ENCODE measurements at places on chromosomes 4 and X.

DNA sequence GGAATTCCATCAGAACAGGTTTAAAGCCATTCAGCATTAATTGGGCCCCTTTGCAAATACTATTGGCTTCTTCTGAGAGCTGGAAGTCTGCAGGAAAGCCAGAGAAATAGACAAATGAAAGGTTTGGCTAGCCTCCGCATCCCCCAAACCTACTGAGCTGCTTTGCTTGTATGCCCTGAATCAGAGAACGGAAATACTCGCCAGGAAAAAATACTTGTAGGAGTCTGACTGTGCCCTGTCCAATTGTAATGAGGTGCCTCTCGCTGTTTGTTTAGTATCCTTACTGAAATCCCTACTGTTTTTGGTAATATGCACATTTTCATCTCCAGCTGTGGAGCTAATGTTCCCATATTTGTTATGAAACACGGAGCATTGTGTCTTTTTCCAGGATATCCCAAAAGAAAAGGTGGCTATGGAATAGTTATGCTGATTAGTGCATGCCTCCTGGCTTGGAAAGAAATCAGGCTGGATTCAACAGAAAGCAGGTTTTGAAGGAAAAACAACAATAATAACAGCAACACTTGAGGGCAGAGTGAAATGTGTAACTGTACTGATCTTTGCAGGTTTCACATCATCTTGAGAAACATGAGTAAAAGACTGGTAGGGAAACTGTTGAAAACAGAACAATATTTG, 50.7 kb upstream of the NLGN4X start:
- no peak for ATAC-seq

DNA sequence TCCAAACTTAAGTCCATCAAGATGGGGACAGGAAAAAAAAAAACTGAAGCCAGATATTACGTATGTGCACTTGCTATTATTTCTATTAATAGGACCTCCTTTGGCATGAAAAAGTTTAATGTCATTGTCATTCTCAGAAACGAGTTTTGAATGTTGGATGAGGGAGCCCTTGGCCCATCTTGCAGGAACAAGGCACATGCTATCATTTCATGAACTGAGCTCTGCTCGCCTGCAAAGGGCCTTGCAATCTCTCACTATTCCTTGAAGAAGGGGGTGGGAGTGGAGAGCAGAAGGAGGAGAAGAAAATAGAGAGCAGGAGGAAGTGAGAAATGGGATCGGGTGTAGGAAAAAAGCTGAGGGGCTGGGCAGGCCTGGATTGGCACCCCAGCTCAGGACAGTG, 34.3 kb upstream of the SPATA4 start:
- ATAC-seq: no peak

GRCh38 chr4:185165605-185166063, 22.6 kb downstream of the SLC25A4 start:
- ATAC-seq: no peak

- ATAC-seq: no peak
Measured at GRCh38 chrX:97471071-97471470, 587.4 kb downstream of the RPA4 start.

DNA sequence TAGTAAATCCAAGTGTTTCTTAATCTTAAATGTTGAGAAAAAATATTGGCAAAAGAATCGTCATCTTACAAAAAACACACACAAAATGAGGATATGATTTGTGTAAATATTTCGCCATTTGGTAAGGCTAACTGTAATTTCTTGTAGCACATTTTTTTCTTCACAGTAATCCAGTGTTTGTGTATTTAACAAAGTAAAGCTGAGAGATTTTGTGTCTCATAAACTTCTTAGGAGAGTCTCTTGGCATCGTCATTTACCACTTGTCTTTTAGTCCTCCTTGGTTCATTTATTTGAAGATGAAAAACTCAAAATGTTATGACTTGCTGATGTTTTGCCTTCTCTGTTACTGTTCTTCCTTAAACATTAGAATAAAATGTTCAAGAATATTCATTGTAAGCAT, 326.7 kb upstream of the PITX2 start:
- ATAC-seq: no peak

DNA sequence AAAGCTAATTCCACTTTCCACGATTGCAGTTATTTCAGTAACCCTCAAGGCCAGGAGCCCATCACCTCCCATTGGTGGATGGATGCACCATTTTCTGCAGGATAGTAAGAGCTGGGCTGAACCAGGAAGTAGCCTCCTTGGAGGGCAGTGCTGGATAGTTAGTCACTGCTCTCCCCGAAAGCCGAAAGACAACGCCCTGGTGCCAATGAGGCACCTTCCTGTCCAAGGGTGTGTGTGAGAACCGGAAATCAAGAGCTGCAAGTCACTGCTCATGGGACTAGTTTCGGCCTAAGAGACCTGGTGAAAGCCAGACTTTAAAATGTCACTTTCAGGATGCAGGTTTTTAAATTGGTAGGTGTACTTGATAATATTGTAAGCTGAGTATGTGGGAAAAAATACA, 203.8 kb upstream of the HS3ST1 start:
- no peak for ATAC-seq

DNA sequence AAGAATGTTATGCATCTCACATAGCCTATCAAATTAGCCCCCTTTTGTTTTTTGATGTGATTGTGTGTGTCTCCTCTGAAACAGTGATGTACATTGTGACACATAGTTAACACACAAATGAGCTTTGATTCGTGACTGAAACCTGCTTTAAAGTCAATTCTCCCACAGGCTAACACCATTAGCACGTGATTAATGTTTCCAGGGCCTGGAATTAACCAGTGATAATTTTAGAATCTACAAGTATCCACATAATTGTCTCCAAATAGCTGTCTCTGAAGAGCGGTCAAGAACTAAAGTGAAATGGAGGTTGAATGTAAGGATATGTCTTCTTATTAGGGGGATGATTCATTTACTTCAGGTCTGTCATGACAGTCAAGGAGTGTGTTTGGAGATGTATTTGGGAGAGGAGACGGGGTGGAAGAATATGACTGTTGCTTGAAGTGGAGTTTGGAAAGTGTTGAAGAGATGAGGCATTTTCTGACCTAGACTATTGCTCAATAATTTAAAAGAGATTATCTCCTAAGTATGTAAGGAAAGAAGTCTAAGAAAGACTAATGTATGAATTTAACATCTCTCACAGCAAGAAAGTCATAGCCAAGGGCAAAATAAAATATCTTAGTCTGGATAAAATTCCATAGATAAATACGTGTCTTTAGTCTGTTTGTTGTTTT, 13.7 kb upstream of the RASGEF1B start:
- no peak for ATAC-seq

DNA sequence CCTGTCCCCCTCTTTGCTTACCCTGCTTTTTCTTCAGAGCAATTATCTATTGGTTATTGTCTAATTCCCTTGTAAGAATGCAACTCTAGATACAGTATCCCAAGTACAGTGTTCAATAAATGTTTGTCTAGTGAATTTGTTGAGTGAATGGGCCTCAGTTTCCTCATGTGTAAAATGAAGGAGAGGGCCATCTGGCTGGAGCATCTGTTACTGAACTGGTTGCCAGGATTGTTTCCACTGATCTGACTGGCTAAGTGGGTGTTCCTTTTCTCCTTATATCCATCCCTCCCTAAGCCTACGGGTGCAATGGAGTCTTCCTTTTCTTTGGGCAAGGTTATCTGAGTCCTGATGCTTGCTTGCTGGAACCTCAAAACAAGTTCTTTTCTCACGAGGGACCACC, 185.2 kb upstream of the RPS6KA3 start:
- no peak for ATAC-seq

- ATAC-seq: no peak
Measured at GRCh38 chr4:186592966-186593586, 37.7 kb upstream of the MTNR1A start.

DNA sequence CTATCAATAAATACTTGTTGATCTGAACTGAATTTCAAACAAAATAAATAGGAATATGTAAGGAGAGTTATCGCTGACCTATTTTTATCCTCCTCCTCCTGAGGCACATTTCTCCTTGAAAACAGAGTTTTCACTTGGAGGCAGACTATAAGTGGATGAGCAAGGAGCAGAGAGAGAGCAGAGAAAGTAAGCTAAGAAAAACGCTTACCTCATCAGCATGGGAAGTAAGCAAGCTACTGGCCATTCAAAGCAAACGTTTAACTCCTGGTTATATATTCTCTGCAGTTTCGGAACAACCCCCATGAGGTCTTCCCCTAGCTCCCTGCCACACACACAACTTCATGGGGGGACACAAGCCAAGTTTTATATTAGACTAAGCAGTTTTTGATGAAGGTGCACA, 13.2 kb downstream of the ZDHHC9 start:
- no peak for ATAC-seq

DNA sequence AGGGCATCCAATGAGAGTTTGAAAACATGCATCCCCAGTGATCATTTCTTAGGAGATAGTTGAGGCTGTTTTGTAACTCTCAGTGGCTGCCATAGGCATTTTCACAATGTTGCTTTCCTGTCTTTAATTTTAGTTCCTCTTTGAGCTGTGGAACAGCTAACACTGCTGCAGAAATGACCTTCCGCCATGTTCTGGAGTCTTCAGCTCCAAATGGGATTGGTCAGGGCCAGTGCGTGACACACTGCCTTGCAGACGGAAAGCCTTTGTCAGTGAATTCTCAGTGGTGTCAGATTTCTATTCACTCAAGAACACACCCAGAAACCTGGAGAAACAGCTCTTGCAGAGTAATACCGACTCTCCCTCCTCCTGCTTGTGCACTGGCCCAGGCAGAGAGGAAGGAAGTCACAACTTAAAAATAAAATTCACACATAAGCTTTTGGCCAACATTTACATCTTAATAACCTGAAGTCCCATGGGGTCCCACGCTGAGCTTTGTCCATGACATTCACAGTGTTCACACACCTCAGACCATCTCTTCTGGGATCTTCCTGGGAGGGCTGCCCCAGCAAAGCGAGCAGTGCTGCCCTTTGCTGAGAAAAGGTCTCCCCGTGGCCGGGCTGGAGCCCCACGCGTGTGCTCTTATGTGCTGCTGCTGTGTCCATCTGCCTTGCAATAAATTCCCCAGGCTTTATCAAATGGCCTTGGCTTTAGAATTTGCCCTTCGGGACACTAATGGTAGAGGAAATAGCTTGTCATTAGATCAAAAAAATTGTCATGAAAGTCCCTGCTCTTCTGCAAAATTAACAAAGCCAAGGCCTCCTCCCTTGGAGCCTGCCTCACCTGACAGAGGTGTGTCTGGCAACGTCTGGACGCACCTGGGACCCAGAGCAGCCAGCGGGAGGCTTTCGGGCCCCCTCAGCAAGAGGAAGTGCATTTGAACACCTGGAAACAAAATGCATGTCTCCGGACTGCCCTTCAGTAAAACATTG, 126.8 kb downstream of the IRF2 start:
- peak; percentile 56 for ATAC-seq

DNA sequence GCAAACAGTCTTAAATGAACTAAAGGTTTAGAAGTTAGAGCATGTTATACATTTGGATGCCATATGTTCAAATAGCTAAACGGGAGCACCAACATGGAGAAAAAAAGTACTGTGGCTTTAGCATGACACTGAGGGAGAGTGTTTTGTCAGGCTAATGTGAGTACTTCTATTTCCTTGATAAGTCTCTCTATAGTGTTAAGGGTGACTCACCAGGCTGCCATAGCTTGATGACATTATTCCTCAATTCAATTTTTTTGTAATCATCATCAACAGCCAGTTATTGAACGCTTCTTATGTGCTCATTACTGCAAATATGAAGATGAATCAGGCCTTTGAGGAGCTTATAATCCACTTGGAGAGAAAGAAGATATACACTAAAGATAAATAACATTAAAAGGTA, 211.4 kb upstream of the GPR101 start:
- no peak for ATAC-seq

DNA sequence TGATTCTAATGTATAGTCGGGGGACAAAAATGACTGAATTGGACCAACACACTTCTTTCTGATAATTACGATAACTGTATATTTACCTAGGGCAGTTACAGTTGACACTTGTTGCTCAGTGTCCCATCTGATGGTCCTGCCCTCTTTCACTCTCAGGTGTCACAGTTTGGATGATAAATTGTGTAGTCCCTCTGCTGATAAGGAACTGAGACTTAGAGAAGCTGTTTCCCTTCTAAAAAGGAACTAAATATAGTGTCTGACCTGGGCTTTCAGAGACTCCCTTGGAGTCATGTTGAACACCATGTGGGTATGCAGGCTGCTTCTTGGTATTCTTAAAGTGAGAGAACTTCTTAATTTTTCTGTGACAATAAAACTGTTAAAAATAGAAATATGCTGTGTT, 23.7 kb upstream of the PNPLA4 start:
- no peak for ATAC-seq

GRCh38 chrX:13009273-13009672, 34.4 kb downstream of the TMSB4X start:
- ATAC-seq: no peak
